ENCODE measurements at places on chromosomes 7 and 10.
A peak's percentile ranks its signal among the peaks of the same experiment; 100 is the strongest.

DNA sequence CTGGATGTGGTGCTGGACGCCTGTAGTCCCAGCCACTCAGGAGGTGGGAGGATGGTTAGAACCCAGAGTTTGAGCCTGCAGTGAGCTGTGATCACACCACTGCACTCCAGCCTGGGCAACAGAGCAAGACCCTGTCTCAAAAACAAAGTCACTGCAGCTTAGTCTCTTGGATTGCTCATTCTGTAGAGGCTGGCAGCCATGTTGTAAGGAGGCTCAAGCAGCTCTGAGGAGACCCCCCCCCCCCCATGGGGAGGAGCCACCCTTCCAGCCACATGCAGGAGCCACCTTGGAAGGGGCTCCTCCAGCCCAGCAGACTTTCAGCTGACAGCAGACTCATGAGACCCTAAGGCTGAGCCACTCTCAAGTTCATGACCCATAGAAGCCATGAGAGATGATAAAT is 68.4 kb downstream of the FOXL3 start:
- DNase-seq: no peak

- no peak for DNase-seq
Observed at GRCh38 chr10:108631332-108631731, 1292.0 kb downstream of the XPNPEP1 start.

DNA sequence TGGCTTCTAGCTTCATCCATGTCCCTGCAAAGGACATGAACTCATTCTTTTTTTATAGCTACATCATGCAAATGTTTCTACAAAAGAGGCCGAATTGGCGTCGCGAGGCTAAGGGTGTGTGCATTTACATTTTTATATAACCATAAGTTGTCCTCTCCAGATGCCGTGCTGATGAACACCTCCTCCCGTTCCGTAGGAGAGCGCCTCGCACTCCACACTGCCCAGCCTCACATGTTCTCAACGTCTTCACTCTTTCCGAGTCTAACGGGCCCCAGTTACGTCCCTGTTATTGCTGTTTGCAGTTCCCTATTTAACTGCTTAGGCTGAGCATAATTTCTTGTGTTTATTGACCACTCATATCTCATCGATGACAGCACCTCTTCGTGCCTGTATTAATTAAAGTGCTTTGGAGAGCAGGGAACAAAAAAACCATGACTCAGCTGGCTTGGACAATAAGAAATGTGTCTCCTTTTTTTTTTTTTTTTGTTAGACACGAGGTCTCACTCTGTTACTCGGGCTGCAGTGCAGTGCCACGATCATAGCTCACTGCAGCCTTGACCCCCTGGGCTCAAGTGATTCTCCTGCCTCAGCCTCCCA is 113.5 kb upstream of the SDK1 start:
- no peak for DNase-seq

DNA sequence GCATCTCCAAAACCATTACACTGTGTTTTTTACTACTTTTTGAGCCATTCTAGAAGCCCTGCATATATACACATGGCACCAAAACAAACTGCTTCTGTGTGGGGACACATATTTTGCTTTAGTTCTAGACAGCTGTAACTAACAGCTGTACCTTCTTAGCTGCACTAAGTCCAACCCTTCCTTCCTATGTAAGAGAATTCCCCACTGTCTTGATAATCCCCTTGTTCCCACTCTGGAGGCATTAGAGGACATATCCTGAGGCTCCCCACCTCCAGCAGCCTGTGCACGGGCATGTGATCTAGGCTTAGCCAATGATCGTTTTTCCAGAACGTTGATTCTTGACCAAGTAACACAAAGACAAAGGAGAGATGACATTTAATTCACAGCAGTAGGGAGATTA is 13.3 kb upstream of the CDK13 start:
- no peak for DNase-seq

GRCh38 chr7:45073786-45074527 is 14.8 kb downstream of the NACAD start:
- DNase-seq: no peak

DNA sequence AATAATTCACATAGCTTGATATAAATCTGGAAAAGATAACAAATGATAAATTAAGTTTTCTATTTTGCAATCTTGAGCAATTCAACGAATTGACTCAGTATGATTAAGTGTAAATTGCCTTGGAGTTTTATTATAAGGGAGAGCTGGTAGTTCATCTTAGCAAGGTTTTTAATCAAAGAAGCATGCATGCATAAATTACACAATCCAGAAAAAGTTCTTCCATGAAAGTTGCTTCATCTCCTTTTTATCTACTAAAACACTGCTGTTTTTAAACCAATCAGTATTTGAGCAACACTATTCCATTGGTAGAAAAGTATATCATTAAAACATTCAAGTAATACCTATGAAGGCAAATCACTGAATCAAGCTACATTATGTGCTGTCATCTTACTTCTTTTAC is 47.6 kb downstream of the POT1 start:
- DNase-seq: no peak

GRCh38 chr10:26755443-26755903 is 58.0 kb downstream of the PDSS1 start:
- no peak for DNase-seq

DNA sequence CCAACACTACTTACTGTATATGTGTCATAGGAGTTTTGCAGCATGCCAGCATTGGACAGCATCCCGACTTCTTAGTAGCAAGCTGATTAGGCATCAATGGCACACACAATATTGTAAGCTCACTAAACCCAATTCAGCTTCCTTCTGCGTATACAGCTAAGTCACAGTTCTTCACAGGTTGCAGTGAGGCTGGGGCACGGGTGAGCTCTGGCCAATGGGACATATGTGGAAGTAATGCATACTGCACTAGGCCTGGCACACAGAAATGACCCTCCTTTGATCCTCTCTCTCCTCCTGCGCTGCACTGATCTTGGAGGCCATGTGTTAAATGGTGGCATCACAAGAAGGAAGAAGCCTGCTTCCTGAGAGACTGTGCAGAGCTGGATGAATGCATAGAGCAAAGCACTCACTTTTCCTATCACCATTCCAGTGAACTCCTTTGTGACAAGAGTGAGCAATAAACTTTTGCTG is 11.9 kb downstream of the RAB11FIP2 start:
- no peak for DNase-seq

- DNase-seq: no peak
Observed at GRCh38 chr10:52011118-52011517, 303.0 kb upstream of the DKK1 start.

DNA sequence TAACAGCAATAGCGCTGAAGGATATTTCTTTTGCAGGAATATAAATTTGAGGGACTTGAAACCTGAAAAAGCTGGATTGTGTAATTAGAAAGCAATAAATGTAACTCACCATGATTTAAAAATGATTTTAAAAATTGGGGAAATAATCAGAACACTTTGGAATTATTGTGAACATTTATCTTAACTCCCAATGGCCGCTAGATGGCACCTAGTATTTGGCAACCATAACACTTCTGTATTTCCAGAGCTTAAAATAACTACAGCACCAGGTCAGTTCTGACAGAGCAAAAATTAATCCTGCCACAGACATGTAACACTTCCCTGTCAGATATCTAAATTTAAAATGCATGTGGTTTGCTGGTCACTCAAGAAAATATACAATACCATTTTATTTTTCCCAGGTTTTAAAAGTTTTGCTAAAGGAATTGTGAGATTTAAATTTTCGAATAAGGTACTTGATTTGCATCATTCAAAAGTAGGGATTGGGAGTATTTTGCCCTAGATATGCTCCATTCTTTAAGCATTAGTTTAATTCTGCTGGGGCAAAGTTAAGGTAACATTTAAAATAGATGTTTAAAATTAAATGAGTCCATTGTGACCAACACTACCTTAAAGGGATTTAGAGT is 144.5 kb downstream of the PPP1R3A start:
- no peak for DNase-seq

GRCh38 chr7:88915615-88916014 is 120.1 kb upstream of the TEX47 start:
- no peak for DNase-seq

- DNase-seq: no peak
Observed at GRCh38 chr7:2715341-2716231, 27.6 kb downstream of the AMZ1 start.

DNA sequence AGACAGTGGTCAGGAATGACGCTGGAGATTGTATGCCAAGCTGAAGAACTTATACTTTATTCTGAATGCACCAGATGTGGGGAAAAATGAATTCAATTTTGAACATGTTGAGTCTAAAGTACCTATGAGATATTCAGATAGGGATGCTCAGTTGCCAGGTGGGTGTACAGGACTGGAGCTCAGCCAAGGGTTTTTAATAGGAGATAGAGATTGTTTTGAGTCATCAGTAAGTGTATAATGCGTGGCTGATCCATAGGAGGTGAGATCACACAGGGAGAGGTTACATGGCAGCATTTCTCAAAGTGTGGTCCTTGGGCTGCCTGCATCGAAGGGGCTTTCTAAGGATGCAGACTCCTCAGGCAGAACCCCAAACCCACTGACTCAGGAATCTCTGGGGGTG is 6.8 kb upstream of the HIPK2 start:
- no peak for DNase-seq

- DNase-seq: peak; percentile 30
Observed at GRCh38 chr7:45259966-45260646, 102.5 kb downstream of the RAMP3 start.

- no peak for DNase-seq
Observed at GRCh38 chr10:122875843-122876466, 3.4 kb downstream of the FAM24B start.

- DNase-seq: no peak
Observed at GRCh38 chr7:51021906-51022570, 239.3 kb upstream of the GRB10 start.

DNA sequence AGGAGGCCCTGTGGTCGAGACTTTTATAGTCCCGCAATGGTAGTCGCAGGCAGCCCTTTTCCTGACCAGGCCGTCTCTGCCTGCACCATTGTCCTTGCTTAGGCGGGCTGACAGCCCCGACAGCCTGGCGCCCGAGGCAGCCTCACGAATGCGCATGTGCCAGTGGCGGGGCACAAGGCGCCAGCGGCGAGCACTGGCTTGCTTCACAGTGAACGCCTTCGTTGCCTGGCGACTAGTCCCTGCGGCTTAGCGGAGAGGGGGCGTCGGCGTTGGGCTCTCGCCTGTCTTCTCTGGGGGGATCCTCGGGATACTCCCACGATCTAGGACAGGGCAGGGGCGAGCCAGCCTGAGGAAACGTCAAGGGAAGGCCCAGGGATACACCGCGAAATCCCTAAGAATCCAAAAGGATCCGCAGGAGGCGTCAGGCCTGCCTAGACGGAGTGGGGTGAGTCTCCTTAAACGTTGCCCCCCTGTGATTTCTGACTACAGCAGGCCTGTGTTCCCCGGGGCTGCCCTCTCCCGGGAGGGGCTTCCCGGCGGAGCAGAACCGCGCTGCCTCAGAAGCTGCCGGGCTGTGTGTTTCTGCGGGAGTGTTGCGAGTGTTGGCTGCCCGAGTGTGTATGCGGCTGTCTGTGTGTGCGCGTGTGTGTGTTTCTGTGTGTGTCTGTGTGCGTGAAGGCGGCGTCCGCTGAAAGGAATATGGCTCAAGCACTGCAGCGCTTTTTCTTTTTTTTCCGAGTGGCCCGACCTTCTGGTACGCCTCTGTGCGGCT is 20.5 kb upstream of the ZNF273 start:
- no peak for DNase-seq

DNA sequence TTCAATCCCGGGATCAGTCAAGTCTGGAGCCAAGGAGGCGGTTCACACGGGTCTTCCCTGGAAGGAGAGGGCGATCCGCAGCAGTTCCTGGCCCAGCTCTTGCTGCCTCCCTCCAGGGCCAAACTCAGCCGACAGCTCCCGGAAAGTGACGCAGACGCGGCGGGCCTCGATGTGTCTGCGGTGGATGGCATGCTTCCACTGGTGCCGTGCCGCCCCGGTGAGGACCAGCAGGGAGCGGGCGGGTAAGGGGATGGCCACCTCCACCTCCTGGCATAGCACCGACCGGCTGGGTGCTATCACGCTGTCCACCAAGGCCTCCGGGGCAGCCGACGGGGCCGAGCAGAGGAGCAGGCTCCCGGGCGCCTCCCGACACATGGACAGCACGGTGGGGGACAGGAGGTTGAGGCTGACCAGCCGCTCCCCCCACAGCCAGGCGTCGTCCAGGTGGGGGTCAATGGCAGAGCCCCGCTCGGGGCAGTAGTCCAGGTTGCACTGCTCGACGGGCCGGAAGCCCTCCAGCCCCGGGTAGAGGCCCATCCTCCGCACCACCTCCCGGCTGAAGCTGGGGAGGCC is 7.2 kb downstream of the ALKBH4 start:
- DNase-seq: no peak

- no peak for DNase-seq
Observed at GRCh38 chr10:50577681-50578350, 45.9 kb downstream of the SGMS1 start.

- no peak for DNase-seq
Observed at GRCh38 chr7:424961-425793, 94.5 kb downstream of the PDGFA start.

DNA sequence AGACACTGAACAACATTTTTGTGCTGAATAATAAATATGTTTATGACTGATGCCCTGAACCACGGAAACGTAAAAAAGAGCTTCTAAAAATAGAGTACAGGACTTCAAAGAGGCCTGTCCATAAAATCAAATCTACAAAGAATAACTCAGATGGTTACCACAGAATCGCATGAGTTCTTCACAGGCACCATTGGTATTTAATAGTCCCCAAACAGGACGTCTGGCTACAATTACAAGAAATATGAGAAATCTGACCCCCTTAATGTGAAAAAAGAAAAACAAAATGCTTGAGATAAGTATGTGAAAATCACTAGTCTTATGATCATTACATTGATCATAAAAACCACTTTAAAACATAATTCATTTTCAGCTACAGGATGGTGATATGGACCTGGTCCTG is 20.8 kb downstream of the CYTH3 start:
- DNase-seq: no peak

GRCh38 chr10:101397140-101397539 is 43.2 kb downstream of the BTRC start:
- no peak for DNase-seq

DNA sequence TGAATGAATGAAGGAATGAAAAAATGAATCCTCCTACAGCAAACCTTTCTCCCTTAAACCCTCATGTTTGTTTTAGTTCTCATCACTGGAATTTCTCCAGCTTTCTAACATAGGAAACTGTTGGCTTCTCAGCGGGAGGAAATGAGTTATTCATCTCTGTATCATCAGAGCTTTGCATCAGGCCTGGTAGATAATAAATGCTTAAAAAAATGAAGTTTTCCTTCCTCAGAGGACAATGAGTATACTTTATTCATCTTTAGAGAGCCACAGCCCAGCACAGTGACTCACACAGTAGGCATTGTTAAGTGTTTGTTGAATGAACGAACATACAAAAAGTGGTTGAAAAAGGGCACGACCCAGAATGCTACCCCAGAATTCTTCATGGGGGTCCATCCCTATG is 62.6 kb downstream of the COL13A1 start:
- DNase-seq: no peak
